ENCODE measurements at places on chromosomes 5 and 9.

- DNase-seq = peak; percentile 93
Measured at GRCh38 chr9:115164511-115164974, 46.6 kb upstream of the TNC start.

GRCh38 chr5:2366816-2367215, 384.7 kb downstream of the IRX2 start:
- no peak for DNase-seq

DNA sequence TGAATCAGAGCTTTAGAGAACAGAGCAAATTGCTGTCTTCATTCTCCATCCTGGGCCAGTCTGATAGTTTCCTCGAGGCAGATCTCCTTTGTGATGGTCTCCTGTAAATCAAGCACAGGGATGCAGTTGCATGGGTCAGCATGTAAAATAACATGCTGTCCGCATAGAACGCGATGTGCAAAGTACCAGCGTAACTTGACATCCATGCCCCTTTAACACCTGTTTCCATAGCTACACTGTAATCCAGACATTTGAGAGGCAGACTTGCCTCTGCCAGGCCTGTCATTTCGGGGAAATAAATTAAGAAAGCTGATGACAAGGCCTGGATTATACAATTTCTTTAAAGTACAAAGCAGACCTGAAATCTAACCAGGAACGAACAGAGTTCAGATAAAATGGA, 413.5 kb downstream of the TLE4 start:
- no peak for DNase-seq

DNA sequence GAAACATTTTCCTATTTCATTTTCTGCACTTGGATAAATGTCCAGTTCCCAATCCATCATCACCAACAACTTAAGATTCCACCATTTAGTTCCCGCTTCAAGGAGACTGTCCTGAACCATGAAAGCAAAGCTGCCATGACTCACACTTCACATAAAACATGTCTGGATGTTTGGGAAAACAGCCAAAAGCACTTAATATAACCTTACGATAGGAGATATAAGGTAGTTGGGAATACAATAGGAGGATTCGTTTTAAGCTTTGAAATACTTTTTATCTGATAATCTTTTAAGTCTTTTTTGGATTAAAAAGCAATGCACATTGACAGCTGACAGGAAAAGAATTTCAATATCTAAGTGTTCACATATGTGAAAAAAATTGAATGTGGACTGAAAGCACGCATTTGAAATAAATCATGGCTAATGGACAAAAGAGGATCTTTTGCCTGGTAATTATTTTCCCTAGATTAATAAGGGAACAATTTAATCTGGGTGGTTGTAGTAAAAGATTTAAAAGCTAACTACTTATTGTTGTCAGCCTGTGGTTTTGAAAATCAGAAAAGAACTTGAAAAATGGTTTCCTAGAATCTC, 17.3 kb upstream of the TGFBI start:
- peak; percentile 93 for DNase-seq

DNA sequence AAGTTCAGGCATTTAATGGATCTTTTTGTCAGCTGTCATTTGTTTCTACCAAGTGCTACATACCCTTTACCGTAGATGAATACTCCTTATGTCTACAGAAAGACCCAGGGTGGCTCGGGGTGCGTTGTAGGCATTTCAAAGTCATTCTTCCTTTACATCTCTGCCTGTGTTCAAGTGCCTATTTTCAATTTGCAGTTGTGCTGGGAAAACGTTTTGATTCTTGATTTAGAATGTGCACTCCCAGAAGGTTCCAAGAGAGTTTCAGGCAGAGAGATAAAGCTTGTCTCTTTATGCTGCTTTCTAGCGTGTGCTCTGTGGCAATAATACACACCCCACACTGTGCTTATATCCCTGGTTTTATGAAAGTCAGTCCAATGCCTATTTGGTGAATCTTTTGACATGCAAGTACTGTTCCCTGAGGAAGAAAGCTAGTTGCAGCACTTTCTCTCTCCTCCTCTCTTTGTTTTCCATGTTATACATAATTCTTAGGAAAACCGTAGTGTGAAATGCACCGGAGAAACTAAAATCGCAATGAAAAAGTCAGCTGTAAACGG, 828.1 kb upstream of the ZNF608 start:
- DNase-seq = no peak

DNA sequence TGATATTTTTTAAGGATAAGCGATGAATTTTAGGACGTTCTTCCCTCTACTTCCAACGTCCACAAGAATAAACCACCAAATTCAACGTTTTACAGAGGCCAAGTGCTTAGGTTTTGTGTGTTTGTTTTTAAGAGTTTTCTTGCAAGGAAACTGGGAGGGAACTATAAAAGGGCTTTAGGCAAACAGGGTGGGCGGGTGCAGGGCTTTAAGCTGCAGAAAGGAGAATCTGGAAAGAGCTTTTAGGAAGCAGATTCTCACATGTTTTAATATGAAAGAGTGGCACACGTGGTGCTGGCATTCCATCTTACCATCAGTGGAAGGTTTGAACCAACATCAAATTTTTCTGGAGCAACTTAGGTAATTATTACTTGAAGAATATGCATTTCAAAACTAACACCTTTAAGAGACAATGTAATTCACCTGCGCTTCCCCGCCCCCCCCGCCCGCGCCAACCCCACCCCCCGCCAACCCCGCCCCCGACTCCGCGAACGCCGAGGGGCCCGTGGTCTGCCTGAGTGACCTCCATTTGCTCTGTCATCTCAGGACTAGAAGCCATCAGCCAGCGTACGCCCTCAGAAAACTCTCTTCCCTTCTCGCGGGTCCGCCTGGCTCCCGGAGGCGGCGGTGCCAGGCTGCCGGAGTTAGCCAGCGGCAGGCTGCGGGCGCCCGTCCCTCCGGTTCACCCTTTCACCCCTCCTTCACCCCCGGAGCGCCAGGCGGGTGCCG, 911 bp upstream of the PIK3R1 start:
- DNase-seq = peak; percentile 12

GRCh38 chr5:133409210-133409674, 203.1 kb downstream of the FSTL4 start:
- DNase-seq = no peak

DNA sequence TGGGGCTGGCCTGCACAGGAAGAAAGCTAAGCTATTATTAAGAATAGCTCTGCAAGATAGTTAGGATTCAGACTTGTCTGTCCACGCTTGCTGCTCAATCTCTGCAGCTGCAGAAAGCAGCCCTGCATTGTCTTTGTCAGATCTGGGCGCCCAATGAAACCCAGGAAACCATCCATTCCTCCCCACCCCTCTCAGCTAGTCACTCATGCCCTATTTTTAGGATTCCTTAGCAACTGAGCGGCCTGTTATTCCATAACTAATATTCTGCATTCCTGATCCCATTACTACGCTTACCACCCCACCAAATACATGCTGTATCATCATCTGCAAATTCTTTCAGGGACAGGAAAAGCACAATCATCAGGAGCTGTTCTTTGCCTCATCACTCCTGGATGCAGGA, 52.9 kb upstream of the APC start:
- peak; percentile 31 for DNase-seq

DNA sequence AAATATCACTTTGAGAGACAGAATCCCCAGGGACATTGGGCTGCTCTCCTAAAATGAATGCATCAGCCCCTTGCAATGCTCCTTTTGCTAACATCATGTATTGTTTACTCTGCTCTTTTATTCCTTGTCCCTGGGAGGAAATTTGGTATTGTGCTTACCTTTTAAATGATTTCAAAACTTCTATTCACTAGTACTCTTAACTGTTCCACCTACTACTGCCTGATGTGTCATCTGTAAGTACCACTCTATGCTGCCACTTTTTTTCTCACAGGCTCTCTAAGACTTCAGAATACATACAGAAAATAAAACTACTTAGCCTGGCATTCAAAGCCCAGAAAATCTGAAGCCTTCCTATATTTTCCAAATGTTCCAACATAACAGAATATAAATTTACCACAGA, 667.2 kb downstream of the BRINP1 start:
- no peak for DNase-seq

DNA sequence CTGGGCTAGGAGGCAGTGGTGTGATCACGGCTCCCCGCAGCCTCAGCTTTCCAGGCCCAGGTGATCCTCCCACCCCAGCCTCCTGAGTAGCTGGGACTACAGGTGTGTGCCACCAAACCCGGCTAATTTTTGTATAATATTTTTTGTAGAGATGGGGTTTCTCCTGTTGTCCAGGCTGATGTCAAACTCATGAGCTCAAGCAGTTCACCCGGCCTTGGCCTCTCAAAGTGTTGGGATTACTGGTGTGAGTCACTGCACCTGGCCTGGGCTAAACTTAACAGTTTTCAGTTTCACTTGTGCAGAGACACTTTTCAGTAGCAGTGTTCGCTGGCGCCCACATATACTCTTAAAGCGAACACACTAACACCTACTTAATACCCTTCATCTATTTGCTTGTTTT, 205.6 kb upstream of the ZNF608 start:
- DNase-seq = no peak

- peak; percentile 98 for DNase-seq
Measured at GRCh38 chr5:5025774-5026408, 114.2 kb upstream of the ADAMTS16 start.

- no peak for DNase-seq
Measured at GRCh38 chr9:127474592-127474991, 23.3 kb downstream of the LRSAM1 start.

DNA sequence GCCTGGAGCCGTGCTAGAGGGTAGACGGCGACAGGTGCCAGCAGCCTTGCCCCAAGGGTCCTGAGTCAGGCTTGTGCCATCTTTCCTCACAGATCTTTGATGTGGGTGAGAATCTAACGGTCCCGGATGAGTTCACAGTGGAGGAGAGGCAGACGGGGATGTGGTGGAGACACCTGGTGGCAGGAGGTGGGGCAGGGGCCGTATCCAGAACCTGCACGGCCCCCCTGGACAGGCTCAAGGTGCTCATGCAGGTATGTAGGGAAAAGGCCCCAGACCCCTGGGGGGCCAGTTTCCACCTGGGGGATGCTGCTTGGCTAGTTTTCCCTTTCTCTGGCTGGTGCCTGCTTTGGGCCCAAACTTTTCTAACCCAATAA, 24.0 kb downstream of the PTGES2 start:
- DNase-seq = no peak

- DNase-seq = no peak
Measured at GRCh38 chr9:77907585-77907984, 124.0 kb downstream of the GNAQ start.

GRCh38 chr9:16532681-16533450, 337.6 kb downstream of the BNC2 start:
- peak; percentile 66 for DNase-seq

- peak; percentile 66 for DNase-seq
Measured at GRCh38 chr5:10577371-10578292, 13.8 kb downstream of the ANKRD33B start.

DNA sequence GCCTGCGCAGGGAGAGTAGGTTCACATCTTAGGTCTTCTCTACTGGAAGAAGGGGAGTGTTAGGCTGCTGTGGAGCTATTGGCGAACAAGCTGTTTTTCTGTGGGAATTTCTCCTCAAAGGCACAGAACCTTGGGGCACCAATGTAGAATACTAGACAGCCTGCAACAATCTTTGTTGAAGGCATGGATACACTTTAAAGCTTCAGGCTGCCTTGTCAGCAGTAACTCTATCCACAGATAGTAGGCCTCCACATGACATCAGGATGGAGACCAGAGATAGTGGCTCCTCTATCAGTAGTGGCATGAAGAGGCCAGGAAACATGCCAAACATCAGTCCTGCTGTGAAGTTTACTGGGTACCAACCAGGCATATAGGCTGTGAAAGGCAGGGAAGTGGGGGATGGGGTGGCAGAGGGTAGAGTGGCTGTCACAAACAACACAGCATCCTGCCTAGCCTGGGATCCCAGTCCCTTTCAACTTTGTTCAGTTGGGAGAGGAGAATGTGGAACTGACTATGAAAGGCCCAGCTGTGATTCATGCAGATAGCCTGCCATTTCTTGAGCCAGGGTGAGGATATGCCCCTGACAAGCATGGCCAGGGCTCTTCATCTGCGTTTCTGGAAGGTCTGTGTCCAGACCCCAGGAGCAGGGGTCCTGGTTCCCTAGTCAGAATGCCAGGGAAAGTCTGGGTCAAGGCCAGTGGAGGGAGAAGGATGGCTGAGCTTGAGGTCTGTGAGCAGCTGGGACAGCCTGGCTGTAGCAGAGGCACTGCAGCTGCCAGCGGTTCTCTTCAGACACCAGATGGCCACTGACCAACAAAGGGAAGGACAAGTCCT, 1.0 kb upstream of the HK3 start:
- no peak for DNase-seq

Data from A172 (cell line).